ENCODE measurements at places on chromosomes 7 and 10.

- DNase-seq, result no peak
These were observed 43.4 kb upstream of the GJD4 start for GRCh38 chr10:35561715-35562114.

DNA sequence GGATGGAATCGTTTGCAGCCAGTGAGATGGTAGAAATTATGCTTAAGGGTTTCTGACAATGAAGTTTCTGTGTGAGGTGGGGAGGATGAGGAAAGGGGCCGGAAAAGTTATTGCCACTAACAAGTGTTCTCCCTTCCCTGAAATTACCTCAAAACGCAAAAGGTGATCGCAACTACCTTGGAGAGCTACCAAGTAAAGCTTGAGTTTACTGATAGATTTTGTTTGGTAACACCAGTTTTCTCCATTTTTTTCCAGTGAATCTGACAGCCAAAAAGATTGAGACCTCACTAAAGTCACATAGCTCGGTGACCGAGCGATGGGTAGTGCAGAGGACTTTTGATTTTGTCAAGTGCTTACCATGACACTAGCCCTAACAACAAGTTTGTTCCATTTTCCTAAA lies 1.6 kb downstream of the SUV39H2 start:
- no peak for DNase-seq

- no peak for DNase-seq
These were observed 4.8 kb upstream of the PILRB start for GRCh38 chr7:100352984-100353684.

- no peak for DNase-seq
These were observed 74.2 kb downstream of the JAZF1 start for GRCh38 chr7:28106321-28106829.

DNA sequence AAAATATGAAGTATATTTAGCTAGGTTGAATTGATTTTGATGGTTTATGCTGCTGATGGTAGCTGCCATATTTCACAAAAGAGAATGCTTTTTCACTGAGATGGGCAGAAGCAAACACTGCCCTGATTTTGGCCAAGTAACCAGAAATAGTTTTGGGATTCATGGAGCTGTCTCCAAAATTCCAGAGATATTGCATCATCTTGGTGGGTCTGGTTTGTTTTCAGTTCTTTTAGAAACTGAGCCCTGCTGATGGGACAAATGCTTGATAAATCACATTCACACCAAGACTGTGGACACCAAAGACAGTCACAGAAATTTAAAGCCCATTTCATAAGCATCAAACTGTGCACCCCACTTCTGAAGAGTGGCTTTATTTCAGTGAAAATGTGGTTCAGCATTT lies 140.5 kb downstream of the BICC1 start:
- DNase-seq, result no peak

All from activated T-cell treated with anti-CD3 and anti-CD28 coated beads, Interleukin-2, amount 50 U/mL, for 4 hours (primary cell).